ENCODE measurements at places on chromosomes 1 and 21. TPM values are rescaled to one million over a fixed set of nuclear protein-coding genes. Genes with fewer than 3 reads are reported as not detected.
A peak's percentile ranks its signal among the peaks of the same experiment; 100 is the strongest.

RBM11 gene
- not detected for polyA plus RNA-seq

DLGAP3 gene
- polyA plus RNA-seq: not detected

ATP6V1G3 gene
- not detected for polyA plus RNA-seq

FCRL4 gene
- polyA plus RNA-seq: not detected

ADAMTS5 gene
- 4.1 TPM for polyA plus RNA-seq

C1orf167 gene
- polyA plus RNA-seq: 0.32 TPM

BRDT gene
- not detected for polyA plus RNA-seq

CYP4A22 gene
- not detected for polyA plus RNA-seq

SYT2 gene
- 0.04 TPM for polyA plus RNA-seq

C8B gene
- polyA plus RNA-seq: not detected

OR2L2 gene
- polyA plus RNA-seq: not detected

CDC73 gene
- 56.4 TPM for polyA plus RNA-seq

LHX8 gene
- polyA plus RNA-seq: not detected

PRR9 gene
- polyA plus RNA-seq: not detected

AMPD1 gene
- polyA plus RNA-seq: not detected

- no peak for DNase-seq
These were observed 12.7 kb downstream of the SIPA1L2 start for GRCh38 chr1:232617237-232617636.

DNA sequence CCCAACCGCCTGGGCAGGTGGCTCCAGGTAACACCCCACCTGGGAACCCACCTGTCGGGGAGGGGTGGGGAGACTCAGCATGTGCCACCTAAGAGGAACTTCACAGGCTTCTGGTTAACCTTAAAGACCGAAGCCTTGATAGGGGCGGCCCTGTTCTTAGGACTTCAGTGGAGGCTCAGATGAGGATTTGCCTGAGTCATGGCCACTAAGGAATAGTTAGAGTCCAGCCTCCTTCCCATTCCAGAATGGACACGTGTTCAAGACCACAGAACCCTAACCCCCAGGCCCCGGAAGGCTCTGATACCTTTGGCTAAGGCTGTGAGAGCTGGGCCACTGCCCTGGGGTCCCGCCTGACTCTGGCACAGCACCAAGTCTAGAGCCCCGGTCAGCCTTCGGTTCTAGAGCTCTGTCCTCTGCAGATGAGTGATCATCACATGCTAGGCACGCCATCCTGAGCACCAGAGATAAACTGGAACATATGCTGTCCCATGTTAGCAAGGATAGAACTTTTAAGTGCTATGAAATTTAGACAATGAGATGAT is 20.3 kb downstream of the PADI6 start:
- DNase-seq: no peak

DNA sequence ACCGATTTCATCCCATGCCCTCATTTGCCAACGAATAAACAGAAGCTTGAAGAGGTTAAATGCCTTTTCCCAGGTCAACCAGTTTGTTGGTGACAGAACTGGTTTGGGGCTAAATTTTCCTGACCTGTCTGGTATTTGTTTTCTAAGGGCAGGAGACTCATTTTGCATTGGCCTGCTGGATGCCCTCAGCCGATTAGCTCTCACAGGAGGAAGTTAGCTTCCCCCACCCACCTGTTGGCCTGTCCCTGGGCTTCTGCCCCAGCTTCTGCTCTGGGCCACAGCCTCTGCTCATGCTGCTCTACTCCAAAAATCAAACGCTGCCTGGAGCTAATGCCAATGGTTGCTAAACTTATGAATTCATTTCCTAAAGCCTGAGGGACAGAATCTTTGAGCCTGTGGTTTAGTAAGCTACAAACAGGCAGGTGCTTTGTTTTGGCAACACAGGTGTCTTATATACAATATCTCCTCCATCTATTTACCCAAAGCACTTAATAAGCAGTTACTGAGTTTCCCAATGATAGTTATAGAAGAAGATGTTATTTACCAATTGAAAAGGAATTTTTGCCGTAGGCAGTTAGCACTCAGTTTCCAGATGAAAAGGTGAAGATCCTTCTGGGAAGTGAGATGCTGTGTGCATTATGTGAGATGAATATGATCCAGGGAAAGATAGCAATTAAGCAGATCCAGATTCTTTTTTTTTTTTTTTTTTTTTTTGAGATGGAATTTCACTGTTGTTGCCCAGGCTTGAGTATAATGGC is 82.3 kb downstream of the TM2D1 start:
- DNase-seq: no peak

DNA sequence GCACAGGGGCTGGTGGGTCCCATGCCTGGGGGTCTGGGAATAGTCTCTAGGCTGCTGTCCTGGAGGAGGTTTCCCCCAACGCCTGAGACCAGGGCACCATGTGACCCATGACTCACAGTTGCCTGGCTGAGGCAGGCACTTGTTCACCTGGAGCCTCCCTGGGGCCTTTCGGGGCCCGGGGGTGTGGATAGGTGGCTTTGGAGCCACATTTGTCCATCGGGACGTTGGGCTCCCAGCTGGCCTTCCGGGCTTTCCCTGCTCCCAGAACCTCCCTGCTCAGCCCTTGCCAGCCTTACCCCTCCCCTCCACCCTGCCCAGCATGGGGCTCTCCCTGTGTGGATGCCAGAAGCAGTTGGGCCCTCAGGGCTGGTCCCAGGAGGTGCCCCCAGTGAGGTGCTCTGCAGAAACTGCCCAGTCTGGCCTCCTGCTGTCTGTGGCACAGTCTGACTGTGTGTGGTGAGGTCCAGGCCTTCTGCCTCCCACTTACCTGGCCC is 14.2 kb downstream of the COL6A1 start:
- no peak for DNase-seq

DNA sequence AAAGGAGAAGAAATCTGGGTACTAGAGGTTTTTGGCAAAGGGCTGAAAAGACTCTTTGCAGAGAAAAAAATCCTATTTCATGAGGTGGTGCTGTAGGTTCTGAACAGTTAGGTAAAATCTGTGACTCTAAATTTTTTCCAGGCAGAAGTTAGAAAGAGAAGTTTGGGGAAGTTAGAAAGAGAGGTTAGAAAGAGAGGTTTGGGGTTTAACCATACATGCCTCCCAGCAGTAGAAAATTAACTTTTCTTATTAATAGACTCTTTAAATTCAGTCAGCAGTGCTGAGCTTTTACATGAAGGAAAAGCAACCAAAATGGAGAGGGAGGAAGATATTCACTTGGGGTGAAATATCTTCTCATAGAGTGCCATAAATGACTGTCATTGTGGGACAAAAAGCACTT is 12.2 kb downstream of the AMY1C start:
- DNase-seq: no peak

- DNase-seq: no peak
These were observed 29.0 kb downstream of the GREM2 start for GRCh38 chr1:240582953-240583352.

DNA sequence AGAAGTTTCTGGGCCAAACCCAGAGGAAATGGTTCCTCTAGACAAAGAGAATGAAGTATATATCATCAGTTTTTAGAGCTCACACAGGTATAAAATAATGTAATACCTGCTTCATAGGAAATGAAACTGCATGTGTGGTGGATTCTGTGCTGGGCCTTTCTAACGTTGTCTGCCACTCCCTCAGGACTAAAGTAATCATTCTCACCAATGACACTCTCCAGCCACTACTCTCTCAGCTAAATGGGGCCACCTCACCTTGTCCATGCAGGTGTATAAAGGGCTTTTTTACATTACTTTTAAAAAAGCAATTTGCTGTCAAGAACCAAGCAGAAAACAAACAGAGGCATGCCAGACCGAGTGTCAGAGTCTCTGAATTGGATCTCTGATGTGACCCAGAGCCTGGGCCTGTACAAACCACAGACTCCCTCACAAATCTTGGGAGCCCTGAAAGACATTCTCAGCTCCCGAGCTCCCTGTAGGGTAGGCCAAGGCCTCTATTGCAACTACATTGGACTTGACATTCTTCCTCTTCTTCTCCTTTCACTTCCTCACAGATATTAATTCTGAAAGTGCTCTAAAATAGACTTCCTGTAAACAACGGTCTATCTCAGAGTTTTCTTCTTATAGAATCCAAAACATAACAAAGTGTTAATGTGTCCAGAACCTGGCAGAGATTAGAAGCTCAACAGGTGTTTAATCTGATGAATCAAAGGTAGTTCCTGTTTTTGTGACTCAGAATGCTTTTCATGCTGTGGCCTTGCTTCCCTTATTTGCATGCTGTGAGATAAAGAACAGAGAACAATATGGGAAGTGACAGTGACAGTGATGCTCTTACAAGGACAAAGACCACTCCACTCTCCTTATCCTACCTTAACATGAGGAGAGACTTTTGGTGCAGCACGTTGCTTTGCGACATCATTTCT is 8.6 kb downstream of the AIM2 start:
- no peak for DNase-seq

DNA sequence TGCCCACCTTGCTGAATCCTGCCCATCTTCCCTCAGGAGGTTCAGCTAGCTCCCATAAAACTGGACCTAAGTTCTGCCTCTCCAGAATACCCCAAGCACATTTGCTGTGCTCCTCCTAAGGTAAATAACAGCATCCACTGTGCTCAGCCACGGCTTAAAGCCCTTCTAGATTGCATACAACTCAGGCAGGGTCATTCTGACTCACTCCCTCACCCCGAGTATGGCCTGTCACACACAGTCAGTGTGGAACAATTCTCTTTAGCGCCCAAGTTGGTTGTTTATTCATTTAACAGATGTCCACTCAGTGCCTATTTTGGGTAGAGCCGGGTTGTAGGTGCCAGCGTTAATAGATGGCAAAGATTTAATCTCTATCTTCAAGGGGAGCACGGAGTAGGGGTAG is 147.5 kb upstream of the EDN2 start:
- DNase-seq: no peak

- no peak for DNase-seq
These were observed 12.4 kb downstream of the KCNA10 start for GRCh38 chr1:110506541-110506940.

GRCh38 chr1:242842094-242842493 is 317.6 kb upstream of the PLD5 start:
- no peak for DNase-seq

DNA sequence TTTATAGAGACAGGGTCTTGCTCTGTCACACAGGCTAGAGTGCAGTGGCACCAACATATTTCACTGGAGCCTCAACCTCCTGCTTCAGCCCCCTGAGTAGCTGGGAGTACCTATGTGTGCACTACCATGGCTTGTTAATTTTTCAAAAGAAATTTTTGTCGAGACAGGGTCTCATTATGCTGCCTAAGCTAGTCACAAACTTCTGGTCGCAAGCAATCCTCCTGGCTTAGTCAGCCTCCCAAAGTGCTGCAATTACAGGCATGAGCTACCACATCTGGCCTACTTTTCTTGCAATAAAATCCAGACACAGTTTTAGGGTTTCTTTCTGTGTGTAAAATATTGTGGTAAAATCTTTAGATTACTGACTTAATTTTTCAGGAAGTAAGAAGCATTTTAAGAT is 27.9 kb upstream of the NTPCR start:
- DNase-seq: peak; percentile 30

- DNase-seq: no peak
These were observed 609.2 kb downstream of the LMO4 start for GRCh38 chr1:87937831-87938395.

GRCh38 chr1:22883406-22883805 is 89.3 kb downstream of the LACTBL1 start:
- no peak for DNase-seq

GRCh38 chr1:43622471-43622870 is 27.5 kb upstream of the KDM4A start:
- no peak for DNase-seq

GRCh38 chr1:1178794-1179331 is 5.2 kb downstream of the TTLL10 start:
- no peak for DNase-seq

- DNase-seq: no peak
These were observed 278.4 kb upstream of the SNX7 start for GRCh38 chr1:98382986-98383740.

GRCh38 chr1:240201931-240202330 is 110.2 kb downstream of the FMN2 start:
- DNase-seq: no peak

GRCh38 chr21:32861866-32862265 is 90.3 kb upstream of the PAXBP1 start:
- DNase-seq: peak; percentile 8

DNA sequence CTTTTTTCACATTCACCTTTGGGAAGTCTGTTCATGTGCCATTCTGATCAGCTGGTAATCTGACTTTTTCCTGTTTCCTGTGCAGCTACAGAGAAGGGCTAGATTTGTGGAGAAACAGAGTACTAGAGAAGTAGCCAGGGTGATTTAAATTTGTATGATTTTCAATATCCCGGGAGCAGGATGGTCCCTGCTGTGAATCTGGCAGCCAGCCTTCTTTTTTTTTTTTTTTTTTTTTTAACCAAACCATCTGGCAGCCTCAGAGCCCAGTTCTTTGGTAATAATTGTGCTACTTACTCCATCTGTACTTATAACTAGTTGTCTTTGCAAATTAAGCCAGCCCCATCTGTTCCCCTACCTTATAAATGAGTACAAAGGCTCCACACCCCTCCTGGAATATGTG is 248.6 kb upstream of the DEPDC1 start:
- no peak for DNase-seq

DNA sequence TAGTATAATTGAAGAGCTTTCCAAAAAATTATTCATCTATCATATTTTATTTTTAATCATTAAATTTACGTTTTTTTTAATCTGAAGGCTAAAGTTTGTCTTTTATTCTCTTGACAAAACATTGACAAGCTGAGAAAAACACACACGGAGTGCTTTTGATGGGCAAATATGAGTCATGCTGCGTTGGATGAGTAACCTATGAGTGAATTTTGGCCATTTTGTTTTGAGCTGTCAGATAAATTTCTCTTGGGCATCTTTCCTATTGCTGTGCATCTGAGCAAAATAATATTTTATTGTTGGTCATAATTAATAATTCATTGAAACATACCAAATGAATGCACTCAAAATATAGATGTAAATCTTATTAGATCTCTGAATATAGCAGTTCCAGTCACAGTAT is 1144.1 kb upstream of the ADGRL2 start:
- DNase-seq: no peak

- no peak for DNase-seq
These were observed 13.1 kb downstream of the SDCCAG8 start for GRCh38 chr1:243268751-243269460.

DNA sequence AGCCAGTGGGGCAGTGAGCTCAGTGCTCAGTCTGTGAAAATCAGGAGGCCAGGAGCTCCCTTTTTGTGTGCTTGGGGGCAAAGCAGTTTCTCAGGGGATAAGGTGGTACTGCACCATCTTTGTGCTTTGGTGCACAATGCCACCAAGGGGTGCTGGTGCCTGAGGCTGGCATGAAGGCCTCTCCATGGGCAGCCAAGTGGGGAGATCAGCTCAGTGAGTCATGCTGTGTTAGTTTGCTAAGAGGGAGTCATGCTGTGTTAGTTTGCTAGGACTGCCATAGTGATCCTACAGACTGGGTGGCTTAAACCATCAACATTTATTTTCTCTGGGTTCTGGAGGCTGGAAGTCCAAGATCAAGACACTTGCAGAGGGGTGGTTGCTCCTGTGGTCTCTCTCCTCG is 428.1 kb downstream of the PRDM2 start:
- no peak for DNase-seq

- DNase-seq: no peak
These were observed 134.3 kb upstream of the ZBTB40 start for GRCh38 chr1:22317231-22317919.

- no peak for DNase-seq
These were observed 10.2 kb upstream of the GNL2 start for GRCh38 chr1:37605806-37606474.

GRCh38 chr1:116291024-116291423 is 82.0 kb upstream of the ATP1A1 start:
- DNase-seq: no peak

Data from AG04450 (cell line).